ENCODE measurements at places on chromosomes 4 and X. TPM values are rescaled to one million over a fixed set of nuclear protein-coding genes. Genes with fewer than 3 reads are reported as not detected.
A peak's percentile ranks its signal among the peaks of the same experiment; 100 is the strongest.

Gene ZFX
- total RNA-seq, result 62.9 TPM

Gene GYPB
- total RNA-seq, result not detected

Gene RTL9
- total RNA-seq, result 0.54 TPM

DNA sequence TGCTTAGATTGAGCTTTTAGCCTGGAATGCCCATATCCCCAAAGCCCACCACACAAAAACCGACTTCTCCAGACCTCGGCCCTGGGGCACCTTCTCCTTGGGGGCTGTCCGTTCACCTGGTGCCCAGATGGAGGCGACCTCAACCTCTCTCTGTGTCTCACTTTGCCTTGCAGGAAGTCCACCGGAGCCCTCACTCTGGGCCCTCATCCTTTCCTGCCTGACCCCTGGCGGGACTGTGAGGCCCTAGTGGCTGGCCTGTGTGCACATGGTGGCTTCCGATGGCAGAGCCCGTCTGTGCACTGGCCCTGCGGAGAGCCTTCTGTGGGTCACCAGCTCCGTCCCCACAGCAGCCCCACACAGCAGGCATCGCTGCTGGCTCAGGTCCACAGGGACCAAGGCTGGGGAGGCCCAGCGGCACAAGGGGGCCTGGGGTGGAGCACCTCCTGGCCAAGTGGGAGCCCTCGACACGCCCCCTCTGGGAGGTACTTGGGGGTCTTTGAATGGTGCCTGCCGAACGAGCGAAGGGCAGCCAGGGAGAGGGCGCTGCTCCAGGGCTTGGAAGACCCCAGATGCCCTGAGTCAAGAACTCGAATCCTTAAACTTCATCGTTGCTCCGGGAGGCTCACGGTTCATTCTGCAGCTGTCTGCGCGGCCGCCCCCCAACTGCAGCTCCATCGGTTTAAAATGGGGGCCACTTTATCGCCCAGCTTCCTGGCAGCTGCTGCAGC is 97.2 kb upstream of the ADRA2C start:
- peak; percentile 34 for DNase-seq

GRCh38 chrX:17552044-17552650 is 177.1 kb downstream of the NHS start:
- DNase-seq, result no peak

Gene MAGEA4
- not detected for total RNA-seq

Gene GPR119
- total RNA-seq, result not detected

- no peak for DNase-seq
Observed at GRCh38 chr4:34731070-34731469, 1513.2 kb downstream of the ARAP2 start.

Gene MAGEB17
- total RNA-seq, result not detected

GRCh38 chrX:15988661-15989603 is 134.3 kb upstream of the AP1S2 start:
- DNase-seq, result no peak

DNA sequence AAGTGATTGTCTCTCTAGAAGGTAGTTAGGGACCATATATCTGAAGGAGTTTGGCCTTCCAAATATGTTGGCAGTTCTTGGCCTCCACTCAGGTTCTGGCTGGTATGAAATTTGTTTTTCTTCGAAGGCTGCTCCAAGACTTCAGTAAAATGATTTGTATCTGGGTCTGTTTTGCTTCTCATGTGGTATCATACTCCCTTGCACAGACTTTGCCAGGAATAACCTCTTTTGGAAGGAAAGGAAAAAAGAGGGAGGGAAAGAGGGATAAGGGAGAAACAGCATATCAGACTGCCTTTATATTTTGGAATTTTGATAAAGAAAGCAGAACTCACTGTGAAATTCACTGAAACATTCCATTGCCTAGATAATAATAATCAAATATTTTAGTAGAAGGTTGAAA is 242.1 kb upstream of the HHIP start:
- DNase-seq, result no peak

DNA sequence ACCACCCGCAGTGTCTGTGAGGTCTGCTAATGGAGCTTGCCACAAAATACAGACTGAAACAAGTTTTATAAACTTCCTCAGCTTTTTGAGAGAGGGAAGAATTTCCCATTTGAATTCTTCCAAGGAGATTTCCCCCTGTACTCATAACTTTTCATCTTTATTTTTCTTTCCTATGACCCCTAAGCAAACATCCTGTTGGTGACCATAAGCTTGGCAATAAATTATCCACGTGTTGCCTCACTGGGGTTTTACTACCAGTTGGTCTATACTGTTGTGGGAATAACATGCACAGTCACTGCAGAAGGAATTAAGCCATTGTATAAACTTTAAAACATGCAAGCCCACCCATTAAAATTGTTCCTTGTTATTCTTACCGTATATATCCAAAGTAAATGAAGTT is 86.2 kb downstream of the SLC39A8 start:
- no peak for DNase-seq

- DNase-seq, result no peak
Observed at GRCh38 chr4:9924750-9925149, 96.5 kb downstream of the SLC2A9 start.

GRCh38 chr4:129342819-129343408 is 247.0 kb downstream of the C4orf33 start:
- no peak for DNase-seq

Gene RAB39B
- 0.31 TPM for total RNA-seq

GRCh38 chrX:72123471-72124185 is 8.1 kb downstream of the RTL5 start:
- DNase-seq, result peak; percentile 84

GRCh38 chrX:129786210-129786651 is 6.5 kb downstream of the SASH3 start:
- no peak for DNase-seq

GRCh38 chr4:128444544-128445302 is 157.1 kb upstream of the PGRMC2 start:
- DNase-seq, result no peak

Gene CASP3
- total RNA-seq, result 11.0 TPM

Gene C4orf36
- total RNA-seq, result 2.3 TPM

Gene CABS1
- total RNA-seq, result not detected

Gene CD38
- total RNA-seq, result 10.3 TPM

DNA sequence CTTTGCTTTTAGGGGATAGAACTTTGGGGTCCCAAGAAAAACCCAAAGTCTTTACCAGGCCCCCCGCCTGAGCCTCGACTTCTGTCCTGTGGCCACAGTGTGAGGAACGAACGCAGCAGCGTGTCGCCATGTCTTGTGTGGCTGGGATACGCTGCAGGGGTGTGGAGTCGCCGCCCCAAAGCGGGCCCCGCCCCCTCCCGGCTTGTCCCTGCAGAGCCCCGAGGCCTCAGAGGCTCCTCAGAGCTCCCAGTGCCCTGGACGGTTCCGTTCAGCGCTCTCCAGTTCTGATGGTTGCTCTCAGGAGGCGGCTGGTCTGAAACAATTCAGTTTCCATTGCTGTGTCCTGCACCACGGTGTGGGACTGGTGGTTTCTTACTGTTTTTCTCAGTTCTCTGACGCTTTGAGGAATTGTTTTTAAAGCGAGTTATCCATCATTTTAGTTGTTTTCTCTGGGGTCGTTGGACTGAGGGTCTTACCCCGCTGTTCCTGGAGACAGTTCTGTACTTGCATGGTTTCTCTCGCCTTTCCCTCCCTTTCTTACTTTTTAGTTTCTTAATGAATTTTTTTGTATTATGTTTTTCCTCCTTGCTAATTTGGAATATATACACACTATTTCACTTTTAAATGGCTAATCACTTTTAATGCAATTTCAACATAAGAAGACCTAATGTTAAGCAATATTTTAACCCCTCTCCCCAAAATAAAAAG is 1.6 kb upstream of the IDUA start:
- DNase-seq, result peak; percentile 92

Gene SLC25A14
- total RNA-seq, result 6.5 TPM

Gene SPANXB1
- not detected for total RNA-seq

DNA sequence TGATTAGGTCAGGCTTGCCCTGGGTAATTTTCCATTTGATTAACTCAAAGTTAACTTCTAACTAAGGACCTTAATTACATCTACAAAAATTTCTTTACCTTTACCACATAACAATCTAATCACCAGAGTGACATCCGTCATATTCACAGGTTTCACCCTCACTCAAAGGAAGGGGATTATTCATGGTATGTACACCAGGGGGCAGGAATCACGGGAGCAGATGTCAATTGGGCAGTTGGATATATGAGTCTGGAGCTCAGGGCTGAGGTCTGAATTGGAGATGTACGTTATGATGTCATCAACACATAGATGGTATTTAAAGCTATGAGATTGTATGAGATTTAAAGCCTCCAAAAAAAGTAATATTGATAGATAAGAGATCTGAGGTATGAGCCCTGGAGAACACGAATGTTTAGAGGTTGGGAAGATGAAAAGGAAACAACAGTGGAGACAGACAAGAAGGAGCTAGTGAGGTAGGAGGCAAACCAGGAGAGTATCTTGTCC is 52.9 kb downstream of the PGRMC1 start:
- DNase-seq, result no peak

DNA sequence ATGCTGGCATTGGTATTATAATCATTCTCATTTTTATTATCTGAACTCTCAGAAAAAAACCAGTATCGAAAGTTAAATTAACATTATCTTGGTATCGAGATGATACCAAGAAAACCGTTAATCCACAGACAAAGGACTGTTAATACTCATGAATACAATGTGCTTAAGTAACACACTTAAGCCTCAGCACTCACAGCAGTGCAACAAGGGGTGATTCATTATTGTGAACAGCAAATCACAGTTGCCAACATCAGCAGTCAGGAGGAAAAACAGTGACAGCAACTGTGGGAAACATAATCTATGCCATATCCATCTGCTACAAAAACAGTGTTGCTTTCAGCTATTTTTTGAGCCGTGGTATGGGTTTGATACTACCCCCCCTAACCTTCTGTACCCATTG is 210.9 kb upstream of the ATOH1 start:
- no peak for DNase-seq

GRCh38 chrX:47447607-47448006 is 35.4 kb downstream of the ZNF41 start:
- no peak for DNase-seq

DNA sequence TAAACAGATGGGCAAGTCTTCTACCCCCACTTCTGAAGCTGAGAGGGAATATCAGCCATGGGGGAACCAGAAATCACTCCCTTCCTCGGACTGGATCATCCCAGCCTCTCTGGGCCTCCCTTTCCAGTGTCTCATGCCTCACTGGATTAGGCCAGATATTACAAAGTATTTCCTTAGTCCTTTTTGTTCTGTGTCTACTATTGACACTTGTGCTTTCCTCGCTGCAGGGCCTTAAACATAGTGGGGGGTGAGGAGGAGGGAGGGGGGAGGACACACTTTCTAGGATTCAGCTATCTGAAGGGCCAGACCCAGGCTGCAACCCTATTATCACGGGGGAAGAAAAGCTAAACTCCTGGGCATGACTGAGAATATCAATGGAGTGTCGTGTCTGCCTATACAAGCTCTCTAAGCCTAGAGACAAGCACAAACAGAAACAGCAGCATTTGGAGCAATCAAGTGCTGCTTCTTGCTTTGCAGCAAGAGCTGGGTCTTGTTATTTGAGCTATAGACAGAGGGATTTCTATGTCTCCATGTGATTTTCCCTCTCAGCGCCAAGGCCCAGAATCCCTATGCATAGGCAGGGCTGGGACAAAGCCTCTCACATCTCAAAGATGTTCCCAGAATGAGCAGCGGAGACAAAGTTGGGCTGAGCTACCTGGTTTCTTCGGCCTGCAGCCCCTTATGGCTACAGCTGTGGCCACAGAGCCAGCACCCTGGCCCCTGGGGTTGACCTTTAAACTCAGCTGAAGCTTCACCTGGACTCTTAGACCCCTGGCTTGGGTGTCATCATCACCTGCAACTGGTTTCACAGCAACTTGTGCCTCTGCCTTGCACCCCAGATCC is 20.2 kb downstream of the PJA1 start:
- DNase-seq, result no peak

DNA sequence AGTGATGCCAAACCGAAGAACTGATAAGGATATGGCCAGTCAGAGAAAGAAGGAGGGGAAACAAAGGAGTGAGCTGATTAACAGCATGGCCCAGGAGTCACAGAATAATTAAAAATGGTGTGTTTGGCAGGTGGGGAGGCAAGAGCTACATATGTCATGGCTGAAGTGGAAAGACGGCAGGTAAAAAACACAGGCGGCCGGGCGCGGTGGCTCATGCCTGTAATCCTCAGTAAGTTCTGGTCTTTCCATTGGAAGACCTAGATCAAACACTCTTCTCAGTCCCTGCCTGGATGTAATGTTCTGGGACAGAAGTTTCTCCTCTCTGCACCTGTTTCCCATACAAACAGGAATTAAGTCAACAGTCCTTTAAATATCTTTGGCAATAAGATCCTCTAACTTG is 503.9 kb downstream of the STIM2 start:
- DNase-seq, result no peak

- DNase-seq, result no peak
Observed at GRCh38 chr4:39450618-39451017, 8.1 kb downstream of the RPL9 start.

GRCh38 chr4:158217763-158218162 is 7.5 kb downstream of the TMEM144 start:
- DNase-seq, result no peak

GRCh38 chrX:97452283-97452682 is 568.6 kb downstream of the RPA4 start:
- DNase-seq, result no peak

DNA sequence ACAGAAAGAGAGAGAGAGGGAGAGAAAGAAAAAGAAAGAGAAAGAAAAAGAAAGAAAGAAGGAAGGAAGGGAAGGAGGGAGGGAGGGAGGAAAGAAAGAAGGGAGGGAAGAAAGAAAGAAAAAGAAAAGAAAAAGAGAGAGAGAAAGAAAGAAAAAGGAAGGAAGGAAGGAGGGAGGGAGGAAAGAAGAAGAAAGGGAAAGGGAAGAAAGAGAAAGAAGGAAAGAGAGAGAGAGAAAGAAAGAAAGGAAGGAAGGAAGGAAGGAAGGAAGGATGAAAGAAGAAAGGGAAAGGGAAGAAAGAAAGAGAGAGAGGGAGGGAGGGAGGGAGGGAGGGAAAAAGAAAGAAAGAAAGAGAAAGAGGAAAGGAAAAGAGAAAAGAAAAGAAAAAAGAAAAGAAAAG is 10.8 kb downstream of the OPHN1 start:
- DNase-seq, result no peak

DNA sequence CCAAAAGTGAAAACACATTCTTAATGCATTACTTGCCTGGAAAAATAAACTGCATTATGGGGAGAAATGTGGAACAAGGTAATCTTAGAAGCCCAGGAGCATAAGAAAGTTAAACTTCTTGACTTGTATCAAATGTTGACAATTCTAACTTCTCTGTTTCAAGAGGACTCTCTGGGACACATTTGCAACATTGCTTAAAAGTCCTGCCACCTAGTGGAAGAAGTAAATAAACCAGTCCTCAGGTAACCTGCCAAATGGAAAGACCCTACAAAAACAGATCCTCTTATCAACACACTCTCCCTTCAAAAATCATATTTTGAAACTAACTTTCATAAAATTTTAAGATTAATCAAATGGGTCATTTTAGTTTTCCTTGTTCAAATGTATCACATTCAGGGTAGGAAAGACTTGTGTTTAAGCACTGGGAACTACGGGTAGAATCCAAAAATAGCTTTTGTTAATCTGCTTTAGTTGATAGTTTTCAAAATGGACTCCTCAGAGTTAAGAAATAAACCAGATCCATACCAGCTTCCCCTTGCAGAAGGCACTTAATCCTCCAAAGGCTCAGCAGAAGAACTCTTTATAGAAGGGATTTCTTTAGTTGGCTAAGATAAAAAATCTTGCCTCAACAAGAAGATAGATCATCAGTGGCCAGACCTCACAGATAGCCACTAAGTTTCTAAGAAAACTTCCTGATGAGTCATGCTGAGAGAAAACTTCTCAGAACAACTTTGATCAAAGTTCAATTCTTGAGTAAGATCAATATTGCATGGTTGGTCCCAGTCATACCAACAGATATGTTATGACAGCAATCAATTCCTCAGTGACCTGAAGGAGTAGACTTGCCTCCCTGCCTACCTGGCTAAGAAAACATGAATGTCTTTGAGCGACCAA is 141.7 kb downstream of the HHIP start:
- no peak for DNase-seq
